ENCODE measurements at places on chromosomes 4 and X.

- no peak for DNase-seq
Observed at GRCh38 chrX:136166221-136166855, 19.0 kb downstream of the FHL1 start.

DNA sequence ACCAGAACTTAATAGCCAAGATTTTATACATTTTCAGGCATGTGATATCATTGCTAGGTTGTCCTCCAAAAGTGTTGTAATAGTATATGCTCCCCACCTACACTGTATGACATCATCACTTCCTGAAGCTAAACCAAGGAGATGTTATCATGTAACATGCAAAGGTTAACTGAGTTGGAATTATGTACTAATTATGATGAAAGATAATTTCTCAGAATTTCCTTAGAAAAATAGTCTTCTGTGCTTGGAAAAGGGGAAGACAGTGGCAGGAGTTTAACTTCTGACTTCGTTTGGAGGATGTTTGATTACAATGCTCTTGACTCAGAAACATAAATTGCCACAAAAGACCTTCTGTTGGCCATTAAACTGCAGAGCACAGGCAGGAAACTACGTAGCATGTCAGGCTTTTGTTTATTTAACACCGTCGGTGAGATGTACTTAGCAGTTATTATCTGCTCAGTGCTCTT is 83.6 kb upstream of the GUCY1A1 start:
- no peak for DNase-seq

GRCh38 chr4:108035691-108036090 is 46.0 kb downstream of the HADH start:
- no peak for DNase-seq

DNA sequence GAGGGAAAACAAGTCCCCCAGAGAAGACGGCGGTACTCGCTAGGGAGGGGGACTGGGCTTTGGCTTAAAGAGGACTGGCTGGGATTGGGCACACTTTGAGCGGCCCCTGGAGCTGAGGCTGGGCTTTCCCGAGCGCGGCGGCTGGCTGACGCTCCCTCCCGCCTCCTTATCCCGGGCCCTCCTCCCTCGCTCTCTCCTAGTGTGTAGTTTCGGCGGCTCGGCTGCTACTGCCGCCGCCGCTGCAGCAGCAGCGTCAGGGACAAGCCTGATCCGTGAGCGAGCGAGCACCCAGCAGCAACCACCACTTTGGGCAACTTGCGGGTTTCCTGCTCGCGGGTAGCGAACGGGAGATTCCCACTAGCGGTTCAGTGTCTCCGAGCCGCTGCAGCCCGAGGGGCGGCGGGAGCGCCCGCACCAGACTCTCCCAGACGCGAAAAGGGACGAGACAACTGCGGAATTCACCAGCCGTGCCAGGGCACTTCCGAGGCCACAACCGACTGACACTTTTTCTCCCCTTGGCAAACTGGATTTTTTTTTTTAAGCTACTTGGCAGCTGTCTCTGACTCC is 632 bp upstream of the PCDH7 start:
- no peak for DNase-seq

GRCh38 chr4:74656596-74656995 is 137.7 kb downstream of the BTC start:
- no peak for DNase-seq

DNA sequence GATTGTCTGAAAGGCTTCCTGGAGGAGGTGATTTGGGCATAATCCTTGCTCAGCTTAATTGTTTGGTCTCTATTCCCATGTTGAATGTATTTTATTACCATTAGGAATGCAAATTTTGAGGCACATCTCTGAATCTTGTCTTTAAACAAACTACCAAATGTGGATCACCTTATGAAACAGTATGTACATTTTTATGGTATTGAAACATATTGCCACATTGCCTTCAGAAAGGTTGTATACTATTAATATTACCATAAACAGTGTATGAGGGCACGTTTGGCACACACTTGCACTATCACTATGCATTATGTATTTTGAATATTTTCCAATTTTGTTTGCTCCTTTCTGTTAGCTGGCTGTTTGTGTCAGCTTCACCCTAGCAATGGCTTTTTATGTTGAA is 60.0 kb upstream of the ALB start:
- no peak for DNase-seq

GRCh38 chr4:152132776-152133175 is 372.0 kb upstream of the GATB start:
- DNase-seq: no peak

- DNase-seq: no peak
Observed at GRCh38 chr4:27592738-27593137, 732.1 kb downstream of the STIM2 start.

DNA sequence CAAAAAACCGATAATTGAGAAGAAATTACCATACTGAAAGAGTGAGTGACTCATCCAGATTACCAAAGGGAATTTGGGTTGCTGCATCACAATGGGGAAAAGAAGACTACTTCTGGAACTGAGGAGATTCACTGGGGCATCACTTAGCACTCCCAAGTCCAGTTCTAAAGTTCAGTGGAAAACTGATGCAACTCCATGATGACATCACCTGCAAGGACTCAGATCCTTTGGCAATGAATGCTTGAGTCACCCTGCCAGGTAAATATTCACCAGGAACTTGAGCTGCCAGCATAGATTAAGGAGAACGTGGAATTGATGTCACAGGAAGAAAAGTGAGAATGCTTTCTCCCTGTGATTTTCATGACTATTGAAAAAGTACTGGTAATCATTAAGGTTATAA is 32.0 kb upstream of the SMIM10L2A start:
- no peak for DNase-seq

DNA sequence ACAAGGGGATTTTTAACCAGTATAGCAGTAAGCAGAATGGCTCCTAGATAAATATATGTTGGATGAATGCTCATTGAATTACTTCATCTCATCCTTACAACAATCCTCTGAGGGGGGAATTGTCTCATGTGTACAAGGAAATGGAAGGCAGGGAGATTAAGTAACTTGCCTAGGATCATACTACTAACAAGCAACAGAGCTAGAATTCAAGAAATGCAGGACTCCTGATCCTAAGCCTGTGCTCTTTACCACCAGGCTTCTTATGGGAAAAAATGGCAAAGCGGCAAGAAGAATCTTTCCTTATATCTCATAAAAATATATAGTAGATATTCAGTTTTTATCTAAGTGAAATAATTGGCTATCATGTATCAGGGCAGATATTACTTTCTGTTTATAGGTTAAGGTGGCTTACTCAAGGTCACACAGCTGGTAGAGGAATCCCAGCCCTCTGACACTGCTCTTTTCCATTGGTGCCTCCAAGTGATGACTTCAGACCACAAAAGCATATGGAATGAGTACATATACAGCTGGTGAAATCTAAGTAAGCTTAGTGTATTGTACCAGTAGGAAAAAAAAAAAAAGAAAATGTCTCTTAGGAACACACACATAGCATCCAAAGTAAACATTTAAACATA is 2.1 kb downstream of the ABHD18 start:
- no peak for DNase-seq

GRCh38 chr4:172599554-172599953 is 569.1 kb upstream of the GALNT7 start:
- DNase-seq: no peak

GRCh38 chr4:110639207-110640090 is 16.6 kb upstream of the PITX2 start:
- no peak for DNase-seq

GRCh38 chrX:40040686-40041461 is 56.9 kb downstream of the BCOR start:
- no peak for DNase-seq

GRCh38 chrX:69216911-69217310 is 51.7 kb upstream of the PJA1 start:
- no peak for DNase-seq

DNA sequence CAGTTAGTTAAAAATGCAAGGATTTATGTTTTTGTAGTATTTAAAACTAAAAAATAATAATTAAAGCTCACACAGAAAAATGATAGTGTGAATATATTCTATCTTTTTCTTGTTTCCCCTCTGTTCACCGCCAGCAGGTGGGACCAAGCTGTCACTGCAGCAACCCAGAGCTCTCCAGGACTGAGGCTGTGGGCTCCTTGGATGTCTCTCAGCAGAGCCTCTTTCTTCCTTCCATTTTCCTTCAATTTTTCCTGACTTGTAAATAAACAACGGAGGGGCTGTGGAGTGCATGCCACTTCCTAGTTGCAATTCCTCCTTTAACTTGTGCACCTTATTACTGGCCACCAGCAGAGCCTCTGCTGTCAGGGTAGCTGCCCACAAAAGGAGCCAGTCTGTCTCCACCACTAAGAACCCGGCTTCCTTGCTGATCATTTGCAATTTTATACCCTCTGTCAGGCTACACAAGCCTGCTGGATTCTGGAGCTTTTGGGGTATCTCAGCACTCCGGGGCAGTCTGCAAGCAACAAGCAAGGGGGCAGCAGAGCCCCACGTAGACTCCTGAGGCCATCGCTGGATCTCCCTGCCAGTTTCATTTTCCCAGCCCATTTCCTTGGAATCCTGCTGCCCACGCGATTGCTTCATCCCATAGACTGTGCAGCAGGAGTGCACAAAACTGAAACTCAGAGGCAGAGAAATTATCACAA is 1467.4 kb downstream of the C4orf33 start:
- DNase-seq: no peak

DNA sequence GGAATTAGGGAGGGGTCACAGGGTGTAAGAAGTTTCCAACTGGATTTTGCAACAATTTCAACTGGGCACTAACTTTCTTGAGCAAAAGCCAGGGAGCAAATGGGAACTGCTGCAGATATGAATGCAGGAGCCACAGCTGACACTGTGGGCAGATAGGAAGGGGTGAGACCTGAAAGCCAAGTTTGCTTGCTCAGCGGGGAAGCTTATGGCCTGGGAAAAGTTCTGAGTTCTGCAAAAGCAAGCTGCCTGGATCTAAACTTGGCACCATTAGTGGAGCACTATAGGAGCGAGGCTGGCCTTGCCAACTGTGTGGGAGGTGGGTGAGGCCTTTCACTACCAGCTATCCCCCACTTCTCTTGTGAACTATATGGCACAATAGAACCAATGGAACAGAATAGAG is 11.1 kb downstream of the CYSLTR1 start:
- no peak for DNase-seq

GRCh38 chrX:38206036-38206435 is 14.6 kb downstream of the SRPX start:
- DNase-seq: no peak

DNA sequence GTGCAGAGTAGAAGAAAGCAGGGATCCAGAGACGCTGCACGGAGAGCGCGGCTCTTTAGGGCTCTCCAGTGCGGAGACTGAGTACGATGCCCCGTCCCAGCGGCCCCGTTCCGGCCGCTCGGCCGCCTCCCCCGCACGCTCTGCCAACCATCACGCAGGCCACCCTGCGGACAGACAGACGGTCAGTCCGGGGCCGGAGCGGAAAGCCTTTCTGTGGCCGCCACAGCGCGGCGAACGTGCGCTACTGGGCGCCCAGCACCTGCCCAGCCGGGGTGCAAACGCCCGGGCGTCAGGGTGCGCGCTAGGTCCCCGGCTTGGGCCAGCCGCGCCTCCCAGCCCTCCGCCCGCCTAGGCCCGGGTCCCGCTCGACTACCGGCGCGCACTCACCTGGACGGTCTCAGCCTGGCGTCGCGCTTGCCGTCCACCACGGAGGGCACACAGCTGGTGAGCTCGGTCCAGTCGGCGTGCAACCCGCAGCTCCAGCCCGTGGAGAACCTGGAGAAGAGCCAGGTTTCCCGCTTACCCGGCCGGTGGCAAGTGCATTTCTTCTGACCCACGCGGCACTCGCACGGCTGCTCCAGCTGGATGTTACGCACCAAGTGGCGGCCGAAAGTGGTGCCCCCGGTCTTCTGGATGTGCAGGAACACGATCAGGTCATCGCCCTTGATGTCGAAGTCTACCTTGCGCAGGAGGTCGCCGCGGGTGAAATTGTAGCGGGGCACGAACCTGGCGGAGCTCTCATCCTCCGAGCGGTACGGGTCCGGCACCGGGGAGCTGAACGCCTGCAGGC is 1.8 kb downstream of the HS6ST2 start:
- DNase-seq: no peak

DNA sequence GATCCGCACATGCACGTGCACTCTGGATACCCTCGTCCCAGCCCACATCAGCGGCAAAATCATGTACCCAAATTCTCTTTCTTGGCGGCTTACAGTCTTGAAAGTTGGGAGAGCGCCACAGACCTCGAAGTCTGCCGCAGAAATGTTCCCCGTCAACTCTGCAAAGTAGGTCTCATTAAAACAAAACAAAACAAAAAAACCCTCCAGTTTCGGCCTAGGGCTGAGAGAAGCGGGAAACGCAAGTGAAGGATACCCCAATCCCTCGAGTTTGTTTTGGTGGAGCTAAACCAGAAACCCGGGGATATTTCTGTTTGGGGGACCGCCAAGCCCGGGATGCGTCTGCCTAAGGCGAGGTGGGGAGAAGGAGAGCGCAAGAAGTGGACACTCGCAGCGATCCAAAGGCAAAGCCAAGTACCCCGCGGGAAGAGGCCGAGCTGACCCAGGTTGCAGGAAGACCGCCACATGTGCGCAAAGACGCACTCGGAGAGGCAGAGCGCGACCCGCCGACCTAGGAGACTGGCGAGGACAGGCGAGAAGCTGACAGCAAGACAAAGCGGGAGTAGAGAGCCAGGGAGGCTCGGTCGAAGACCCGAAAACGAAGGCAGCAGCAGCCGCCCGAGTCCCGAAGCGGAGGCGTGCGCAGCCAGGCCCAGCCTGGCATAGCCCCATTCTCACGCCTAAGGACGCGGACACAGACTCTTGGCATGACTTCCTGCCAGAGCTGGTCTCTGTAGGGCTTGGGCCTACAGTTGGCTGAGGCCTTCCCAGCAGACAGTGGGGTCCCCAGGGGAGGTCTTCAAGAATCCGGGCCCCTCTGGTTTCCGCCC is 49.6 kb upstream of the BCOR start:
- DNase-seq: no peak

DNA sequence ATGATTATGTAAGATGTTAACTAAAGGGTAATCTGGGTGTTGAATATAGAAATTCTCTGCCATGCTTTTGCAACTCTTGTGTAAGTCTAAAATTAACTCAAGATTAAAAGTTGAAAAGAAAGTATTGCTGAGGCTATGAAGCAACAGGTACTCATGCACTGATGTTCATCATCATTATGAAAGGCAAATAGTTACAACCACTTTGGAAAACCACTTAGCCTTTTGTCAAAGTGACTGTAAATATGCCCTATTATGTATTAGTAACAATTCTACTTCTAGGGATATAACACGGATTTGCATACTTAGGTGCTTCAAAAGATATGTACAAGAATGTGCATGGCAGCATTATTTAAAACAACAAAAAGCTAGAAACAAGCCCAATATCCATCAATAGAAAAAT is 227.8 kb upstream of the CXXC4 start:
- no peak for DNase-seq
